Activated naive CD8-positive, alpha-beta T cell treated with anti-CD3 and anti-CD28 coated beads, Interleukin-2, amount 50 U/mL, for 16 hours (primary cell): ENCODE measurements at places on chromosomes 5 and 9.

DNA sequence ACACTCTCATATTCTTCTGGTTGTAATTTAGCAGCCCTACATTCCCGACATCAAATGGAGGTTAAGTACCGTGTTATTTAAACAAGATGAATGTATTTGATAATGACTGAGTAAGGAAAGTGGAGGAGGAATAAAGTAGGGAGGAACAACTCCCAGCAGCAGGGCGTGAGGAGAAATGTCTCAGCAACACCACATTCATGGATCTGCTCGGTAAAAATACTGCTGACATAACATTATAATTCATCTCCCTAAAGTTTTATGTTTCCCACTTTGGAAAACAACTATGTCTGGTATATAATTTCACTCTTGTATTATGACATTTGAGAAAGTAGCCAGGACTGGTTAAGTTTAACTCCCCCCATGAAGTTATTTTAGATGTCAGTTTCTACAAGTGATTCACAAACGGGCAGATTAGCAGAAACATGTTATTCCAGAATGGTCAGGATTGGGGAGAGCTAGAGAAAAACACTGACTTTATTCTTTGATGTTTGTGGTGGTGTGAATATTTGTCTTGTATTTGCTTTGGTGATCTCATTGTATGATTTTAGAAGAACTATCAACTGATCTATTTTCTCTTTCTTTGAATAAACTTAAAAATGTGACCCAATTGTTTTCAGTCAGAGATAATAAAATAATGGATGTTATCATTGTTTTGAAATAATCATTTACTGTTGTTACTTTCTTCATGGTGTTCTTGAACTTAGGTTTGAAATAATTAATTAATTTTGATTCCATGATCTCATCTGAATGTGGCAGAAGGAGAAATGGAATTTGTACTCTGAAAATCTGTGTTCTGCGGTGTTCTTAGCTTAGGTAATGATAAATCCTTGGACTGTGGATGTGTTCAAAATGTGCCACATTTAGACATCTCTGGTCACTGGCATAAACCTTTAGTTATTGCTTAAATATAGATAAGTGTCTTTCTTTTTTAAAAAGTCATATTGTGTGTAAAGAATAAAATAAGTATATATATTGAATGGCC lies 303.6 kb upstream of the ZNF608 start:
- DNase-seq, result no peak

DNA sequence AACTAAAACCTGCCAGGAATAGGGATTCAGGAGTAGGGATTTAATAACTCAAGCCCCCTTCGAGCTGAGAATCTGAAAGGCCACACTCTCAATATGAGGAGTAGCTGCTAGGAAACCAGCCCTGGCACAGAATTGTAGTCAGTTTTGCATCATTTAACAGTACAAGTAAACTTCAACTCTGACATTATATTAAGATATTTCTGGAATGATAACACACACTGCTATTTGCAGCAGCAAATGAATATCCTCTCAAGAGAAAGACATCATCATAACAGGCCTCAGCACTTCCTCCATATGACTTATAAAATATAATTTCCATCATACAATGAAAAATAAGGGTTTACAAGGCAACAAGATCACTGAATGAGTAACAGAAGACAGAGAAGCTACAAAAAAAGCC lies 138.2 kb upstream of the RFX3 start:
- no peak for DNase-seq

DNA sequence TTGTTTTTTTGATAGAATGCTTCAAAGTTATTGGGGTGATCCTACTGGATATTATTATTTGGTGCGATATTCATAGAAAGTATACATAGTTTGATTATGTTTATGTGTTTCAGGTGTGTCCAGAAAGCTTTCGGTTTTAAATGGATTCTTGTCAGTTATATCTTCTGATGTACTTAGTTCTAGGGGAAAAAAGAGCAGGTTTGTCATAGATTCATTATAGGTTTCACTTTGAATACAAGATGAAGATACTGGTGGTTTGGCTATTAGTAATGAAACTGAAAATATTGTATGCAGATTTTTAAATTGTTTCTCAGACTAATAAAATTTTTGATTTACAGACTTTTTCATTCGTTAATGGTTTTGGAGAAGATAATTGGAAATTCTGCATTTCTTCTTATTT lies 98.9 kb downstream of the MAN2A1 start:
- no peak for DNase-seq

DNA sequence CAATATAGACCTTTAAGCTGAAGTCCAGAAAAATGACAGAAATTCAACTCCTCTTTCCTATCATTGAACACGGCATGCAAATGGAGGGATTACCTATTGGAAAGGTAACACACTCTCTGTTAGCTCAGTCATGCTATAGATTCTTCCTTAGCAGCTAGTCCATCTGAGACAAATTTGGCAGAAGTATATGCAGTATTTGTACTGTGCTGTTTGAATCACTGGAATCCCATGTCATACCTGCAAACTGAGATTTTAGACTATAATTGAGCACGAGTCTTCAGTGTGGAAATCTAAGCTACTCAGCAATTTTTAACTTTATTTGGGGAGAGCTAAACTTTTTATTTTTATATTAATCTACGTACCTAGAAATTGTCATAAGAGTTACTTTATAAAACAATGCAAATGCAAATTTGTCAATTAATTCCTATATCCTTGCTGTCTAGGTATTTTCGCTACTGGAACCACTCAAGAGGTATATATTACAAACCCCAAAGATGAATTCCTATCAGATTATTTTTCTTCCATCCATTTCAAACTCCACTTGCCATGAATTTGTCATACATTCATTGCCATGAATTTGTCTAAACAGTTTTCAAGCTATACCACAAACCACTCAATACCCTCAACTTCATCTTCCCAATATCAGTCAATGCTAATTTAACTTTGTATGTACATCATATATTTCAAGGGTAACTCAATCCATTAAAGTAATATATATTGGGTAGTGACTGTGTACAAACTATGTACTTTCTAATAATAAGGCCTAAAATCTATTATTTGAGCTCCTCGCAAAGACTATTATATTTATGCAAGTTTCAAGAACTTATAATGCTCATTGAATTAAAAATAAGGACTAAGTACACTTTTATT lies 224.8 kb downstream of the MEF2C start:
- no peak for DNase-seq

- DNase-seq, result no peak
Measured at GRCh38 chr9:19457693-19458009, 48.8 kb downstream of the ACER2 start.

- DNase-seq, result no peak
Measured at GRCh38 chr5:68173007-68173406, 42.5 kb upstream of the PIK3R1 start.

GRCh38 chr5:169670769-169671525 lies 33.9 kb downstream of the DOCK2 start:
- DNase-seq, result no peak

- DNase-seq, result no peak
Measured at GRCh38 chr5:147479949-147480348, 29.9 kb downstream of the DPYSL3 start.

GRCh38 chr9:30507166-30507565 lies 1877.3 kb upstream of the ACO1 start:
- no peak for DNase-seq

- no peak for DNase-seq
Measured at GRCh38 chr9:1839909-1840308, 175.2 kb upstream of the SMARCA2 start.

DNA sequence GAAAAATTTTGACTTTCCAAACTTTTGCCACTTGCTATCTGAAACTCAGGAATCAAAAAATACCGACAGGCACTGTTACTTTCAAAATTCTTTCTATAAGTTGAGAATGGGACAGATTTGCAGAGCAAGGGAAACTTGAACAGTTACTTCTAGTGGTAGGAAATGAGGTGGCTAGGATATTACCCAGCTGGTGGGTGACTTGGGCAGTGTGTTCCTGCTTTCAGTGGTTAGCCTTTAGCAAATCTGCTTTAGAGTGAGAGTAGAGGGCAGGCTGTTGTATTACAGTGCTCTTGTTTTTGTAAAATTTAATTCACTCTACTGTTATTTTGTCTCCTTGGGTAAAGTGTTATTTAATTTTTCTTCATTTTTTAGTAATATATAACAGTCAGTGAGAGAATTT lies 40.2 kb upstream of the ROPN1L start:
- no peak for DNase-seq

GRCh38 chr5:138720840-138721239 lies 32.4 kb upstream of the CTNNA1 start:
- no peak for DNase-seq

- no peak for DNase-seq
Measured at GRCh38 chr9:133349965-133350616, 2.1 kb downstream of the RPL7A start.

GRCh38 chr5:100758306-100758705 lies 144.8 kb downstream of the ST8SIA4 start:
- no peak for DNase-seq

- no peak for DNase-seq
Measured at GRCh38 chr9:78213712-78214111, 22.2 kb upstream of the CEP78 start.

GRCh38 chr5:178595150-178595549 lies 5.0 kb upstream of the COL23A1 start:
- no peak for DNase-seq

DNA sequence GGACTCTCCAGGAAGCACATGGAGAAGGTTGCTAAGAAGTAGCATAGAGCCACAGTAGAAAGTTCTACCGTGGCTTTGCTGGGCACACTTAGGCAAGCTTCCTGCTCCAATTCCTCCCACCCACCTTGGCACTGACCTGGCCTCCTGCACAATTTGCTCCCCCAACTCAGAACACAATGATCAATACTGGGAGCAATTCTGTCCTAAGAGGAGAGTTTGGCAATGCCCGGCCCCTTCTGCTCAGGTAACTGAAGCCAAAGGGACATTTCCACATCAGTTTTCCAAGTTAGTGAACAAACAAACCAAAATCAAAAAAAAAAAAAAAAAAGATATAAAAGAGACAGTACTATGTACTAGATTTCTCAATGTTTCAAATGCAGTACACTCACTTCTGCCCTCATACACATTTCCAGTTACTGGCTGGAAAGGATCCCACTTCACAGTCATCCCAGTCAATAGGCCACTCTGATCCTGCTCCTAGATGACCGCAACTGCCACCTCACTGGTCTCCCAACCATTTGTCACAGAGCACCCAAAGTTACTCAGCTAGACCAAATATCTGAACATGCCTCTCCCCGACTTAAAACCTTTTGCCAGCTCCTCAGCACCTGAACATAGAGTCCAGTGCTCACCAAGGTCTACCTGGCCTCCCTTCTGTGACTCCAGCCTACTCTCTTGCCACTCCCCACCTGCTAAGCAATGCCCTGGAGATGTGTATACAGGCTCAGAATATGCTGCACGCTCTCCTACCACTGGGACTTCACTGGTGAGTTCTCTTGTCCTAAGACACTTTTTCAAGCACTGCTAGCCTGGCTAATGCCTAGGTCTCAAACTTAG lies 21.3 kb downstream of the ABCA1 start:
- DNase-seq, result no peak

- DNase-seq, result no peak
Measured at GRCh38 chr5:179865491-179866240, 7.0 kb upstream of the MRNIP start.

DNA sequence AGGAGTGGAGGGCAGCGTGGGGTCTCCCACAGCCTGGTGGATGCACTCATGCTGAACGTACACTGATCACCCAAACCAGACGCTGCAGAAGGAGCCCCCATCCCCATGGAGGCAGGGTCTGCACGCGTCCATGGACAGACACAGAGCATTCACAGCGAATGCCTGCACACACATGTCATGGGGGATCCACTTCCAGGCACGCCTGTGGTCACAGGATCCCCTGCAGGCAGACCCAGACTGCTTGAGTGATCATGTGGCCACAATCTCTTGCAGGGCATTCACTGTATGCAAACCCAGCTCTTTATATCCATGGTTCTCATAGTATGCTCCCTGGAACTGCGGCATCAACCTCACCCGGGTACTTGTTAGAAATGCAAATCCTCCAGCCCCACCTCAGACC lies 5.4 kb downstream of the SNCB start:
- DNase-seq, result no peak

DNA sequence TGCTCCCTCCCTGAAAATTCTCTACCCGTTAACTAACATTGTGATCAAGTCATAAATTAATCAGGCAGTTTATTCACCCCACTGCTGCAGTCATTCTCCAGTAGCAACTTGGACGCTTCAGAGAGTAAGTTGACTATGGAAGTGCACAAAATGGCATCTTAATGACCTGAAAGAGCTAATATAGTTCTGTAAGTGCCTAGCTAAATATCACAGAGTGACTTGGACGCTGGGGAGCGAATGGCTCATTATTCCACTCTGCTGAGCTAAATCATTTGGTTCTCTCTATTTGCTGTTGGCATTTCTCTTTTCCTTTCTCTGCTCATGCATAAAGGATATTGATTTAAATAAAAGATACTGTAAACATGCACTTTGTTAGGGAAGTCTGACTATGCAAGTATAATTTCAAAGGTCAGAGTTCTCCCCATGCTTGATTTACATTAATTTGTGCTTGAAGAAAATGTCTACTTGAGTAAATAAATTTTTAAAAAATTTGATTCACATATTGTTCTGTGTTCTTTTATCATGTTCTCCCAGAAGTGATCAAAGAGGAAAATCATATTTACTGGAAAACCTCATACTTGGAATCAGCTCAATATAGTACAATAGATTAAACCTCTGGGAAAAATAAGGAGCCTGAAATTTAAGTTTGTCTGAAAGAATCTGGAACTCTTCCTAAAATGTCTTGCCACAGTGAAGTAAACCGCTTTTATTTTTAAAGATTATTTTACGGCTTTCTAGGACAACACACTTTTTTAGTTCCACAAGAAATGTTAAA lies 169.5 kb upstream of the HAPLN1 start:
- DNase-seq, result no peak

DNA sequence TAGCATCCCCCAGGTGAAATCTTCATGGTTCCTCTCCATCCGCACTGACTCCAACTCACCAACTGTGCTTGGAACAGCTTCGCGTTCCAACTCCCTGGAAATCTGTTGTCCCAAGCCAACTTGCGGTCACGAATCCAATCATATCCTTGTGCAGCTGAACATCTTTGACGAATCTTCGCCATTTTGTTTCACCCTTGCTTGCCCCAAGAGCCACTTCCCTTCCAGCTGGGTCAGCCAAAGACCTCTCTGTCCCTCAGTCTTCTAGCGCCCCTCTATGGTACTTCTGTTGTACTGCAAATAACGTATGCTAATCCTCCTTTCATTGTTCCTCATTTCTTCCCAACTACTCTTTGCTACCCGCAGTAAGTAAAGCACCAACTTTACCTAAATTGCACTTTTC lies 61.0 kb upstream of the TARS1 start:
- no peak for DNase-seq

- DNase-seq, result no peak
Measured at GRCh38 chr9:134564431-134565170, 77.0 kb upstream of the COL5A1 start.

GRCh38 chr9:133463864-133464615 lies 4.3 kb downstream of the CACFD1 start:
- DNase-seq, result no peak

DNA sequence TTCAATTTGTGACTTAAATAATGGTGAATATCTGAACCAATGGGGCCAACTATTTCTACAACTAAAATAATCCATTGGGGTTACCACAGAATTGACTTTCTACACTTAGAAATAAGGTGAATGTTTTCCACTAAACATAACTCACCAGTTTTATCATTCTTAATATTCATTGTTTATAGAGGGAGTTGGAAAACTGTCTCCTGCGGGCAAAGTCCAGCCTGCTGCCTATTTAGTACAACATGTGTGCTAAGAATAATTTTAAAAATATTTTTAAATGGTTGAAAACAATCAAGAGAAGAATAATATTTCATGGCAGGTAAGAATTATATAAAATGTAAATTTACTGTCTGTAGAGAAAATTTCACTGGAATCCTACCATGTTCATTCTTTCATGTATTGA lies 45.2 kb upstream of the ZFAND5 start:
- DNase-seq, result no peak

- no peak for DNase-seq
Measured at GRCh38 chr5:158406884-158407823, 548.2 kb upstream of the CLINT1 start.
